ENCODE measurements at places on chromosomes 5 and 9.

DNA sequence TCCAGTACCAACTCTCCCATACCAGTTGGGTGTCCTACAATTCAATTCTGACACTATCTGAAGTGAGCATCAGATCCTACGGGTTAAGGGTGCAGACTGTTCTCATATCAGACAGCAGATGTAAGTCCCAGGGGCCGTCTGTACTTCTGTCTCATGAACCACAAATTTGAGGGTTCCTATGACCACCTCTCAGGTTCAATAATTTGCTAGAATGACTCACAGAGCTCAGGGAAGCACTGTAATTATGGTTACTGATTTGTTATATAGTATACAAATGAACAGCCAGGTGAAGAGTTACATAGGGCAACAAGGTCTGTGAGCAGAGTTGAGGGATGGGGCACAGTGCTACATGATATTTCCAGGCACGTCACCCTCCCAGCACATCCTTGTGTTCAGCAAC, 499.1 kb downstream of the DMAC1 start:
- DNase-seq, result no peak

- no peak for DNase-seq
These were observed 45.0 kb downstream of the SEMA6A start for GRCh38 chr5:116529615-116530014.

- DNase-seq, result no peak
These were observed 39.4 kb downstream of the RUSC2 start for GRCh38 chr9:35529161-35529823.

DNA sequence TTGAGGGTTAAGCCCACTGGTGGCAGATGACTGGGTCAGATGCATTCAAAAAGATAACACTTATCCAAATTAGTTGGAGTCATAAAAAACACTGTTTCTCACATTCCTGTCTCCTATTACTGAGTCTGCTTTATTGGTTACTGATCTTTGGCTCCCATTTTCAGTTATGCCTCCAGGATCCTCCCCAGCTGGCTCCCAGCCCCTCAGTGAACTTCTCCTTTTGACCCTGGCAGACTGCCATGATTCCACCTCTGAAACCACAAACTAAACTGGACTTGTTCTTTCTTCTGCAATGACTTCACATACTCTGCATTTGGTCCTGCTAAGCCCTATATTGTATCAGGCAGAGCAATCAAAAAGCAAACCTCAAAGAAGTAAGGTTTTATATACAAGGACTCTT, 860.8 kb upstream of the DMAC1 start:
- no peak for DNase-seq

DNA sequence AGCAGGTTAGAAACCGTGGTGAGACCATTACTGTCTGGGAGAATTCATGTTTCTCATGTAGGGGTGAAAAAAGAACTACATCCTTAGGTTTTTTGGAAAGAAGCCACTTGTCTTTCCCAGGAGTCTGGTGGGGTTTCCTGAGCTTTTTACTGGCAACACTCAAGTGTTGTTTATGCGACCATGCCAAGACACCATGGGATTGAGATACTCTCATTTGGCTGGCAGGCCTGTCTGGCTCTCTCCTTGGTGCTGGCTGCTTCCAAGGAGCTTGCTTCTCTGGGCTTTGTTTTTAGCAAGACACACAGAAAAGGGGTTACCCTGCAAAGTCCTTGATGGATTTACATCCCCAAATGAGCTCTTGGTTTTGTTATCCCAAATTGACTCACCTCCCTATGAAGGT, 80.9 kb upstream of the ISL1 start:
- DNase-seq, result no peak

DNA sequence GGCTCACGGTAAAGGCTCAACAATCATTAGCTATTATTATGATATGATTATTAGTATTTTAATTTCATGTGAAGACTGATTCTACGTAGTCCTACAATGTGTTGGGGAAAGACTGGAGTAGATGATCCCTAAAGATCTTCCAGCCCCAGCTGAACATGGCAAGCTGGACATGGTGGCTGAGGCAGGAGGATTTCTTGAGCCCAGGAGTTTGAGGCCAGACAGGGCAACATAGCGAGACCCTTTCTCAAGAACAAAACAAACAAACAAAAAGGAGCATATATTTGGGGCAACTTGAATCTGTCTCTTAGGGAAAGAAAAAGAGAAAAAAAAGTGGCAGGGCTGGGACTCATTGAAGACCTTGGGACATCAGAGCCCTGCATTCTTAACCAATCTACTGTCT, 16.2 kb upstream of the FAT2 start:
- no peak for DNase-seq

- no peak for DNase-seq
These were observed 157.8 kb downstream of the KCTD16 start for GRCh38 chr5:144328494-144328893.

DNA sequence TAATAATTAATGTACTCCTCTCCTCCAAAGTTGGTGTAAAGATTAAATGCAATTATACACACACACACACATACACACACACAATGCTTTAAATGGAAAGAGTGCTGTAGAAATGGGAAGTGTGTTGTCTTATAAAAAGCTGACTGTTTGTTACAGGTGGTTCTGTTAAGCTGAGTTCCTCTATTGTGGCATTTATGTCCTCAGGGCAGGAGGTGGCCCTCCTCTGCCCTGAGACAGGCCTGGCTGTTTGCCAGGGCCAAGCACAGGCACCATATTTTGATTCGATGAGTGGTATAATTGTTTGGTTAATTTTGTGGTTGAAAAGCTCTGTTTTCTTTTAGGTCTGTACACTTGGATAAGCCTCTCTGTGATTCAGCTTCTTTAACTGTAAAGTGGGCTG, 573.9 kb downstream of the KIF4B start:
- DNase-seq, result no peak

GRCh38 chr5:100901821-100902341, 1.2 kb downstream of the ST8SIA4 start:
- peak; percentile 75 for DNase-seq

- no peak for DNase-seq
These were observed 395.1 kb downstream of the ARHGEF28 start for GRCh38 chr5:74021126-74021525.

DNA sequence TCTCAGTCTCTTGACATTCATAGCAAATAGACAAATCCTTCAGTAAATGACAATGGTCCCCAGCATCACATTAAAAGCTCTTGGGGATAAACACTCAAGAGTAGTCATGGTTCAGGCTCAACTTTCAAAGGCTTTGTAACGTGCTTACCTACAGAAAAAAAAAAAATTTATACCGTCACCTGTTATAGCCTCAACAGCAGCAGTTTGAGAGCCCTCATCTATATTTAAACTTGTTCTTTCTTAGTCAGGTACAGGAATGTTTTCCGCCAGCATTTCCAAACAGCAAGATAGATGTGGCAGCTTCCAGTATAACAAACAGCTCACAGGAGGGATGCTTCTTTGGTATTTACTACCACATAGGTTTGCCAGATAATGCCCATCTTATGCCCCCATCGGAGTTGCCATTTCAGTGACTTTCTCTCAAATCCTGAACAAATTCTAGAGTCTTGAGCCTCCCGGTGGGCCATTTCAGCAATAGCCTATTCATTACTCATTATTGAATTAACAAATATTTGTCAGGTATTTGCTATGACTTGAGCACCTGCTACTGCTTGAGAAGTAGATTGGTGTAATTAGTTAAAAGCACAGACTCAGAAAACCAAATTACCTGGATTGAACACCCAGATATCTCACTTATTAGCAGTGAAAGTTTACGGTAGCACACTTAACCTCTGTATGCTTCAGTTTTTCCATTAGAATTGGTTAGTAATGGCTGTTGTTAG, 470.0 kb downstream of the EBF1 start:
- DNase-seq, result no peak

GRCh38 chr9:95509851-95510708, 6.7 kb downstream of the PTCH1 start:
- DNase-seq, result no peak

DNA sequence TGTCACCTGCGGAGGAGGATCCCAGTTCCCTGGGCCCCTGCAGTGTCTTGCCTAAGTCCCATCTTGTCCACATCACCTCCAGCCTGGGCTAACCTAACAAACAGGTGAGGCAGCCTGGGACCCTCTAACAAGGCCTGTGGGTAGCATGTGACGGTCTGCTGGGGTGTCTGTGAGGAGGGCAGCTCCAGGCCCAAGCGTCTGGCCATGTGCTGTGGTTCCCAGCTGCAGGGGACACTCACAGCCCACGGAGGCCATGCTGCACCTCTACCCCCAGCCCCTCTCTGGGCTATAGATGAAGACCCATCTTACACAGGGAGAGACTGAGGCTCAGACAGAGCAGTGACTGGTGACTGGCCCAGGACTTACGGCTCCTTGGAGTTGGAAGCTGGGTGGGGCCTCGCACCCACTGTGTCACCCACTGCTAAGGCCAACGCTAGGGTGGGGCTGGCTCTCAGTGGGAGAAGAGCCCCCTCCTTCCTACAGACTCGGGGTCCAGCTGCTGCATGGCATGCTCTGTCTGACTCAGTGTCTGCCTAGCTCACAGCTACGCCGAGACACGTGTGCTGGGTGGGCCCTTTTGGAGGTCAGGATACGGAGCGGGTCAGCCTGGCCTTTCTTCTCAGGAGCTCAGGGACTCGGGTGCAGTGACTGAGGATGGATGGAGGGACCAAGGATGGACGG, 40.8 kb upstream of the RNF130 start:
- DNase-seq, result no peak

DNA sequence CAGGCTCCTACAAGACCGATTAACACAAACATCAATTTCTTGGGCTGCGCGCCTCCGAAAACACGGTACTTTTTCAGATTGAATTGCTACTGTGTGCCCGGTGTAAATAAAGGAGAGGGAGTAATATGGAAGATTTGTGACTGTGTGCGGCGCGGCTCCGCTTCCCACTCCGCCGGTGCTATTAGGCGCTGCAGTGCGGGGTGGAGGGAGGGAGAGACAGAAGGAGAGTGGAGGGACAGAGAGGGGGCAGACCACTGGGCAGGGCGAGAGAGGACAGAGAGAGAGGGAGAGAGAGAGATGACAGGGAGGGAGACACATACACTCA, 24.7 kb upstream of the RNU6ATAC start:
- DNase-seq, result peak; percentile 56

DNA sequence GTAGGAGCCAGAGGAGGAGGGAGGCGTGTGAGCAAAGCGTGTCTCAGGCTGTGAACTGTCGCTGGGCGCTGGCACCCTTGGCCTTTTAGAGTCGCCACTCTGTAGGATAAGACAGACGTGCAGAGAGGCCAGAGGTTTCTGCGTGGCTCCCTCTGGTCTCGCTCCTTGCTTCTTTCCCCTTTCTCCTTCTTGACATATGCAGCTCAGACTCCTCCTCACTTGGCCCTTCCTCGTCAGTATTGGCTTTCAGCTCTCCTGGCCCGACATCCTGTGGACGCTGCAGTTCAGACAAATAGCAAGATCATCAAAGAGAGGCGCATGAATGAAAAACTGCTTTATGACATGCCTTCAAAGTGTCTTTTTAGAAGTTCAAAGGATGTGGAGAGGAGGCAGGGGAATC, 116.8 kb upstream of the SPRY4 start:
- DNase-seq, result no peak

DNA sequence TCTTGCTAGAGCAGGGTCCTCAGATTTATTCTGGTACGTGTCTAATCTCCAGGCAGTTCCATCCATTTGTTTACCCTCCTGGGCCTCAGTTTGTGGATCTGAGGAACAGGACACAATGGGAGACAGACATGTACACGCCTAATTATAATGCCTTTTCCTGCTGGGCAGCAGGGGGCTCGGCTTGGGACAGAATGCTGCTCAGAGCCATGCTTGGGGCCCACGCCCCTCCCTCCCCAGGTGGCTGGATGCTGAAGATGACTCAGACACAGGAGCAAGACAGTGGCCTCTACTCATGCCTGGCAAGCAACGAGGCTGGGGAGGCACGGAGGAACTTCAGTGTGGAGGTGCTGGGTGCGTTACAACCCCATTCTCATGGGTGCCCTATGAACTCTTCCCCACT, 72.7 kb upstream of the ASS1 start:
- DNase-seq, result no peak

GRCh38 chr5:53239301-53239990, 129.9 kb upstream of the MOCS2 start:
- DNase-seq, result no peak

- no peak for DNase-seq
These were observed 382.7 kb upstream of the MEF2C start for GRCh38 chr5:89265511-89266179.

- DNase-seq, result no peak
These were observed 66.9 kb downstream of the DCP2 start for GRCh38 chr5:113043491-113043931.

DNA sequence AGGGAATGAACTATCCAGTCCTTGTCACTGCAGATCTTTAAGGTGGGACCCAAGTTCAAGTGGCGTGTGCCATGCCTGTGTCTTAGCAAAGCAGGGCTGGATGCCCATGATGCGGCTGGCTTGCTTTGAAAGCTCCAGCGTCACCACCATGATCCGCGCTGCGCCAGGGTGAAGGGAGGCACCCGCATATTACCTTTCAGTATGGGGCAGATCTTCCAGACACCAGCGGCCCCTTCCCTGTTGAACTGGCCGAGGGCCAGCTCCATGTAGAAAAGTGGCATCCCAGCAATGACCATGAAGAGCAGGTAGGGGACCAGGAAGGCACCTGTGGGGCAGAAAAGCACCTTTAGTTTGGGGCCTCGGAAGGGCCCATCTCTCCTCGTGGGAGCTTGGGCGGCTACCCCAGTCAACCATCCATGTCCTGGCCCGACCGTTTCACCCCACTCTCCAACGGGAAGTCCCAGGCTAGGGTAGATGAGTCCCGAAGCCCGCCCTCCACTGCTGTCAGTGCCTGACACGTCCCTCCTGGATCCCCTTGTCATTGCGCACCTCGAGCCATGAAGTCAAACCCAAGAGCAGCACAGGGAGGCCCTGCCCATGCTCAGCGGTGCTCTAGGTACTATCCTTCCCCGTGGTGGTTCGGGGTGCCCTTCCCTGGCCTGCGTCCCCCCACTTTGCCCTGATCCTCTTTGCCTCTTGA, 3.9 kb downstream of the SLC6A3 start:
- DNase-seq, result no peak

GRCh38 chr5:109911731-109912130, 222.0 kb downstream of the MAN2A1 start:
- no peak for DNase-seq

- DNase-seq, result no peak
These were observed 1185.1 kb upstream of the C9orf72 start for GRCh38 chr9:28758341-28758740.

- no peak for DNase-seq
These were observed 359.7 kb downstream of the TRIM32 start for GRCh38 chr9:117046666-117047327.

GRCh38 chr5:96537386-96537785, 104.3 kb upstream of the PCSK1 start:
- no peak for DNase-seq

DNA sequence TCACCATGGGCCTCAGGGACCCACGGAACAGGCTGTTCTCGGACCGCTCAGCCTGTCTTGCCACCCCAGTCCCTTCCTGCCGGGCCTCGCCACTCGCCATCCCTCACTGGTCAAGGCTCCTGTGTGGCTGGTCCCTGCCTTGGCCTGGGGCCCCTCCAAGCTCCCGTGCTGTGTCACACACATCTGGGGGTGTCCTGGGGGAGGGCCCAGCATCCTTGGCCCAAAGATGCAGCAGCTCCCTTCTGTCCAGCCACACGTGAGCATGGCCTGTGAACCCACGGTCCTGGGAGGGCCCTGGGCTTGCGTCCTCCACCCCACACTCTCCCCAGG, 425 bp upstream of the EGFL7 start:
- DNase-seq, result no peak

Data from natural killer cell treated with Interleukin-12 subunit alpha and Interleukin-12 subunit beta and Interleukin-15 and Interleukin-18, amount 100 ng/mL, for 72 hours (primary cell).